T47D (cell line): ENCODE measurements at places on chromosomes 3 and 15.

GRCh38 chr15:84594617-84595290 is 6.1 kb upstream of the ZSCAN2 start:
- DNase-seq = no peak

DNA sequence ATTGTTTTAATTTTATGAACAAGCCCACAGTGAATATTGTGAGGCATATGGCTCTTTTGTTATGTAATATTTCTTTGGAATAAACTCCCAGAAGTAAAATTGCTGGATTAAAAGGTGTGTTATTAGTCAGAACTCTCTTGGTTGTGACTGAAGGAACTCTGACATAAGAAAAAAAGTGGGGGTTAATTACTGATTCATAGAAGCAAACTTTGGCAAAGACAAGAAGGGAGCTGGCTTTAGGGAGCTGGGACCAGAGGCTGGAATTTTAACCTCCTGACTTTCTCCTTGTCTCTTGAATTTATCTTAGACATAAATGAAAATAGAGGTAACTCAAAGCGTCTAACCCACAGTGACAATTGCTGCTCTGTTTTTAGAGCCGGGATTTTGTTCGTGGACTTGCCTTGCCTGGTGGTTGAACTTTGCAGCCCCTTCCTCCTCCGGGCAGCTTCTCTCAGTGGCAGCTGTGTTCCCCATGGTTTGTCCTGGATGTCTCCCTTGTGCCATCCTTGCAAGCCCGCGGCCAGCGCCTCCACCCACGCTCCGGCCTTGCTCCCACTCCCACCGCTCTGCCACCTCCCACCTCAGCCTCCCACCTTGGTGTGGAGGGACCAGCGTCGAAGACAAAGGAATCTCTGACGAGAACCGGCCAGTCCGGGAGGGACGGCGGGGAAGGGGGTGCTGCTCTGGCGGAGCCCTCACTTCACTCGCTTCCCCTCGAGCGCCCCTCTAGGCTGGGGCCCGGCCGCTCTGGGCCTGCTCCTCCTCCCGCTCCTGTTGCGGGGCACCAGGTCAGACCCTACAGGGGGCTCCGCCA is 28.0 kb downstream of the ARHGAP31 start:
- DNase-seq = no peak

DNA sequence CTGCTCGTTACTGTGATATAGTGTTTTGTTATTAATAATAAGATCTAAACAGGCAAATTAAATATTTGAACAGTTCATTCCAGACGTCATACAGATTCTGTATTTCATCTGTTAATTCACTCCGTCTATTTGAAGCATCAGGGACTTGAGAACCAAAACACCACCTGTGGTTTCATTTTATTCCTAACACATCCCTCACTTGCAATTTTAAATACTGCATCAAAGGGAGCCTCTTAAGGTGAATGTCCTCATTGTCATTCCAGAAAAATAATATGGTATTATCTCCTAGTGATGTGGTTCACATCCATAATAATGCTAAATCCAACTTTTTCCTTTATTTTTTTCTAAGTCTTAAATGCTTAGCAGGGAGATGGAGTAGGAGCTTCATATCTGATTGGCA is 1390.9 kb upstream of the CADM2 start:
- DNase-seq = peak; percentile 1

GRCh38 chr15:84917452-84917851 is 33.0 kb downstream of the SLC28A1 start:
- DNase-seq = no peak

DNA sequence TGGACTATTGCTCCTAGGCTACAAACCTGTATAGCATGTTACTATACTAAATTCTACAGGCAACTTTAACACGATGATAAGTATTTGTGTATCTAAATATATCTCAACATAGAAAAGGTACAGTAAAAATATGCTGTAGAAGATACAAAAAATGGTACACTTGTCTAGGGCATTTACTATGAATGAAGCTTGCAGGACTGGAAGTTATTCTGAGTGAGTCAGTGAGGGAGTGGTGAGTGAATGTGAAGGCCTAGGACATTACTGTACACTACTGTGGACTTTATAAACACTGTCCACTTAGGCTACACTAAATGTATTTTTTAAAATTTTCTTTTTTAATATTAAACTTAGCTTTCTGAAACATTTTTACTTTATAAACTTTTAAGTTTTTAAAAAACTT is 140.5 kb upstream of the SGO1 start:
- DNase-seq = no peak
